ENCODE measurements at places on chromosomes 3 and 15.

GRCh38 chr3:193943851-193944517, 192.0 kb upstream of the HES1 start:
- no peak for DNase-seq

GRCh38 chr15:90550919-90551318, 21.2 kb downstream of the CRTC3 start:
- no peak for DNase-seq

- DNase-seq: no peak
Measured at GRCh38 chr15:57920911-57921310, 144.6 kb downstream of the ALDH1A2 start.

- no peak for DNase-seq
Measured at GRCh38 chr3:42739401-42740158, 33.5 kb downstream of the CCDC13 start.

DNA sequence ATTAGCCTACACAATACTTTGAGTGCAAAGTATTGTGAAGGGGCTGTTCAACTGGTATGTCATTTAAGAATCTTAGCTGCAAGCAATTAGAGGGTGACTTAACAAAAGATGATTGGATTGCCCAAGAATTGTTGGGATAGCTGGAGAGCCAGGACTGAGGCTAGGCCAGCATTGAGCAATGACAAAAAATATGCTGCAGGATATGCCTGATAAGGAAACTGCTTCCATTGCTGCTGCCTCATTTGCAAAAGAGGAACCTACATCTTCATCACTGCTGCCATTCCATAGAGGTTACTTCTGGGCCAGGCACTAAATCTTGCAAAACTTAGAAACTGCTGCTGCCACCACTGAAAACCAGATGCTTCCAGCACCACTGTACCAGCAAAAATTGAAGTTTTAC, 108.0 kb upstream of the TBC1D5 start:
- no peak for DNase-seq

GRCh38 chr3:66483006-66483405, 17.8 kb downstream of the LRIG1 start:
- DNase-seq: peak; percentile 61

- DNase-seq: no peak
Measured at GRCh38 chr3:138498991-138499390, 64.6 kb downstream of the ESYT3 start.

DNA sequence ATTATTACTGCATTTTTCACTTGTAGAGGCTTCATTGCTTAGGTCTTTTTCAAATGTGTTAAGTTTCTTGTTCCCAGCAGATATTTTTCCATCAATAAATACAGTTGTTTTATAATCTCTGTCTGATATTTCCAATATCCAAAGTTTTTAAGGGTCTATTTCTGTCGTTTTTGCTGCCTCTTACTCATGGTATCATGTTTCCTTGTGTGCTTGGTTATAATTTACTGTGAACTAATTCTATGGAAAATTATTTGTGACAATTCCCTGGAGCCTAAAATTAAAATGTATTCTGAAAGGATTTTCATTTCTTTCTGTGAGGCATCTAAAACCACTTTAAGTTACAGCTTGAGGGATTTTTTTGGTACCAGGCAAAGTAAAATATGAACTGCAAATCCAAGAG, 17.5 kb downstream of the TBC1D5 start:
- DNase-seq: no peak

DNA sequence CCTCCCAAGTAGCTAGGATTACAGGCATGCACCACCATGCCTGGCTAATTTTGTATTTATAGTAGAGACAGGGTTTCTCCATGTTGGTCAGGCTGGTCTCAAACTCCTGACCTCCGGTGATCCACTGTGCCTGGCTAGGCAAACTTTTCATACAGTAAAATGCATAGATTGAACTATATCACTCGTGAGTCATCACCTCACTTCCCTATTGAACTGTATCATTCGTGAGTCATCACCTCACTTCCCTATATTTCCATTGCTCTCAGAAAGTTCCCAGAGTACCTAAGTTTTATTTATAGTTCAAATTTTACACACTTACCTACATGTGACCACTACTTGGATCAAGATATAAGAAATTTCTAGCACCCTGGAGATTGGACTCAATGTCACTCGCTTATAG, 73.6 kb upstream of the ACAD9 start:
- DNase-seq: no peak

- DNase-seq: no peak
Measured at GRCh38 chr3:152243301-152243711, 25.4 kb upstream of the MBNL1 start.

GRCh38 chr3:128001576-128001975, 50.7 kb upstream of the SEC61A1 start:
- DNase-seq: no peak

DNA sequence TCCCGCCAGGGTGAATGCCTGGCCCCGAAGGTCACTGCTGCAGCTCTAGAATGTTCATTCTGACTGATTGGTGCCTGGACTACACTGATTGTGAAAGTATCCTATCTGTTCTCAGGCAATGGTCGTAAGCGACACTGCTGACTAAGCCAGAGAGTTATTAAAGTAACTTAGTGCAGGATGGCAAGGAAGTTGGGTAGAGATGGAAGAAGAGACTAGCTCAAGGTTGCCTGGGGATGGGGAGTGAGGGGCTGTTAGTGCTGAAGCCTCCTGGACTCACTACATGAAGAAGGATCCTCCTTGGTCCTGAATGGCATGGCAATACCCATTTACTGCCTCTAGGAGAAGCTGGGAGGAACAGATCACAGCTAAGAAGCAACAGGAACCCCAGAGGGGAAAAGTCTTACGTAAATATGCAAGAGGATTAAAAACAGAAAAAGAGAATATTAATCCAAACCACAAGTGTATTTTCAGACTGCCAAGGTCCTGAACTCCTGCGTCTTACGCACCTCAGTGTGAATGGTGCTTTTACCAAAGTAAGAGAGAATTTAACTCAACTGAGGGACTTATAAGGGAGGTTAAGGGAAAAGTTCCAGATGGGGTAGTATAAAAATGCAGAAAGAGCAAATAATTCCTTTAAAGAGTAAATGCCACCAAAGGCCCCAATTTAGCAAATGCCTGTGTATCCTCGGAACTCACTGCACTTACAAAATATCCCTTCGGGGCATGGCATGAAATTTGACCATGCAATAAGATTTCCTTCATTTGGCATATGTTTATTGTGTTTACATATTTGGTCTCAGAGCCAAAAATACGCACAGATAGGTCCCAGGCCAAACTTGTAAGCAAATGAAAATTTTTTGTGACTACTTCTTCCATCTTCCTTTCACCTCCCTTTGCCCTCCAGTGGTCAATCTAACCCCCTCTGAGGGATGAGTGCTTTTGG, 64.0 kb upstream of the DGKG start:
- no peak for DNase-seq

DNA sequence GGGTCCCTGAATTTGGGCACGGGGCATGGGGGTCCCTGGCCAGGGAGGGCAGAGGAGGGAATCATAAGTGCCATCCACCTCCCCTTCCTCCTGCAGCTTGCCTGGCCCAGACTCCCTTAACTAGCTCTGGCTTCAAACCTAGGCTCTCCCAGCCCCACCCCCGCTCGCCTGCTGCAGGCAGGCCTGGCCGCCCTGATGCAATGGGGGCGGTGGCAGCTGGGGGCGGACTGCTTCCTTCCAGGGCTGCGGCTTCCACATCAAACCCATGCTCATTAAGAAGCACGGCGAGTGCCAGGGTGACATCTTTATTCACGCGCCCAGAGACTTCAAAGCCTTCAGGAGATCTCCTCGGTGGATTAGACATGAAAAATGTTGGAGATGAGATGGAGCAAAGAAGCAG, 123.1 kb downstream of the TPRA1 start:
- no peak for DNase-seq

GRCh38 chr3:8328967-8329366, 172.7 kb upstream of the LMCD1 start:
- DNase-seq: no peak

DNA sequence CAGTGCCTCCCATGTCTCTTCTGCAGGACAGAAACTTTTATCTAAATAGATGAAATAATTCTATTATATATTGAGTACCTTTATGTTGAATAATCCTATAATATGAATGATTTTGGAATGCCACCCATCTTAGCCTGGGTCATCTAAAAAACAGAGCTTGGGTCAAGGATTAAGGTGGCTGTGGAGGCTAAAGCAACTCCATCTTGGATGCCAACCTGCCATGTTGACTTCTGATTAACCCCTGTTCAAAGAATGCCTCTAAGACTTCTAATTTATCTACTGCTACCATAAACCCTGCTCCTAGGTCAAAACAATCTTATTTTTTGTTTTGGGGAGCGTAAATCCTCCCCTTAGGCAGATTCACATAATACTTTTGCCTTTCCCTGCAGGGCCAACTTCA, 31.5 kb upstream of the C15orf39 start:
- no peak for DNase-seq

DNA sequence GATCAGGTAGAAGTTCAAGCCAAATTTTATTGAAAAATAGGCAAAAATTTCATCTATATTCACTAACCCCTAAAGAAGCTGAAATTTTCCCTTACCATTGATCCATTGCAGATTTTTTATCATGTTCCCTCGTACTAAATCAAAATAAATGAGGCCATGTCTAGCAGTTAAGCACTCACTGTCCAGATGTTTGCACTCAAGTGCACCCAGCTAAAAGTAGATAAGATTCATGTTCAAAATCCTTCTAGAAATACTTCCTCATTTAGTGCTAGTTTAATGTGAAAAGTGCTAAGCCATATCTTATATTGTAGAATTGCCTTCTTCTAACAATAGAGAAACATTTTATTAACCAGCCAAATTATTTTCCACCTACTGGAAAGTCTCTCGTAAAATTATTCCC, 164.7 kb upstream of the UBE2E2 start:
- DNase-seq: no peak

- DNase-seq: no peak
Measured at GRCh38 chr15:72912996-72913395, 129.4 kb upstream of the ADPGK start.

- DNase-seq: no peak
Measured at GRCh38 chr3:66372681-66373350, 128.0 kb downstream of the LRIG1 start.

DNA sequence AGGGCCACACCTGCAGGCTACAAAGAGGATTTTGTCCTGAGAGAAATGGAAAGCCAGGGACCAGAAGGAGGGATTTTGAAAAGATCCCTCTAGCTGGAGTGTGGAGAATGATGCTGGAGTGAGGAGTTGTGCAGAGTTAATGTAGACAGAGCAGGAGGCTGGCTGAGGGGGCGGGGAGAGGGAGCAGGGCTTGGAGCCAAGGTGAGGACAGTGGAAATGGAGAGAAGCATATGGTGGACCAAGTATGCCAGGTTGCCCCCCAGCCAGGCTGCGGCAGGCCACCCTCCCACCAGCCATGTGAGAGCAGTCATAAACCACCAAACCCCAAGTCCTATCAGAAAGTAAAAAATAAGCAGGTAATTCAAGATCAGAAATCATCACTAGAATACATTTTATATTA, 14.7 kb downstream of the RARRES1 start:
- DNase-seq: no peak

- DNase-seq: no peak
Measured at GRCh38 chr3:73568371-73568862, 56.3 kb downstream of the PDZRN3 start.

DNA sequence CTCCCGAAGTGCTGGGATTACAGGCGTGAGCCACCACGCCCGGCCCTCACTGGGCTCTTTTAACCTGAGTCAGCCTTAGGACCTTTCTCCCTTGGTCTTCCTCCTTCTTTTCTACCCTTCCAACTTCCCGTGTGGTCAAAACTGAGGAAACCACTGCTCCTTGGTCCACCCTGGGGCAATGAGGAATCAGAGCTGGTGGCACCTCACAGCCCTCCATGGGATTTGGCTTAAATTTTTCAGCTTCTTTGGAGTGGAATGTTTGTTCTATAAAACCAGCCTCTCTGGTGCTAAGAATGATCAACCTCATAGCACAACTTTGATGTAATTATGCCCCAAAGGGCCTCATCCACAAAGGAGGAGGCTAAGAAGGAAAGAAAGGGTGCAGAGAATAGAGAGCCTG, 76.6 kb upstream of the CFAP20DC start:
- no peak for DNase-seq

DNA sequence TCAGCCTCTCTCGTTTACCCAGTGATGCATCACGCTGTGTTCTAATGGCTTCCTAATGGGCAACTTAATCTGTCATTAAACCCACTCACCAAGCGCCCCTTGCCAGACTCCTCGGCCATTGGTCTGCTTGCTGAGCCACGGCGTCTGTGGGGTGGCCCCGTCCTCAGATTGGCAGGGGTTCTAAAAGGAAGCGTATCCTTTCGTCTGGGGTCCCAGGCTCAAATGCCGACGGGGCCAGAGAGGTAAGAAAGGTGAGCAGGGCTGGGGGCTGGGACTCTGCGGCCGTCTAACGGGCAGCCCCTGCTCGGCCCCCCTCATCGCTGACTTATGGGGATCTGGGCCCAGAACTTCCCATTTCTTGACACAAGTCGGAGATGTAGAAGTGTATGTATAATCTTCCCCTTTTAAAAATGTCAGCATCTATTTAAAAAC, 315.1 kb upstream of the PROK2 start:
- DNase-seq: no peak

DNA sequence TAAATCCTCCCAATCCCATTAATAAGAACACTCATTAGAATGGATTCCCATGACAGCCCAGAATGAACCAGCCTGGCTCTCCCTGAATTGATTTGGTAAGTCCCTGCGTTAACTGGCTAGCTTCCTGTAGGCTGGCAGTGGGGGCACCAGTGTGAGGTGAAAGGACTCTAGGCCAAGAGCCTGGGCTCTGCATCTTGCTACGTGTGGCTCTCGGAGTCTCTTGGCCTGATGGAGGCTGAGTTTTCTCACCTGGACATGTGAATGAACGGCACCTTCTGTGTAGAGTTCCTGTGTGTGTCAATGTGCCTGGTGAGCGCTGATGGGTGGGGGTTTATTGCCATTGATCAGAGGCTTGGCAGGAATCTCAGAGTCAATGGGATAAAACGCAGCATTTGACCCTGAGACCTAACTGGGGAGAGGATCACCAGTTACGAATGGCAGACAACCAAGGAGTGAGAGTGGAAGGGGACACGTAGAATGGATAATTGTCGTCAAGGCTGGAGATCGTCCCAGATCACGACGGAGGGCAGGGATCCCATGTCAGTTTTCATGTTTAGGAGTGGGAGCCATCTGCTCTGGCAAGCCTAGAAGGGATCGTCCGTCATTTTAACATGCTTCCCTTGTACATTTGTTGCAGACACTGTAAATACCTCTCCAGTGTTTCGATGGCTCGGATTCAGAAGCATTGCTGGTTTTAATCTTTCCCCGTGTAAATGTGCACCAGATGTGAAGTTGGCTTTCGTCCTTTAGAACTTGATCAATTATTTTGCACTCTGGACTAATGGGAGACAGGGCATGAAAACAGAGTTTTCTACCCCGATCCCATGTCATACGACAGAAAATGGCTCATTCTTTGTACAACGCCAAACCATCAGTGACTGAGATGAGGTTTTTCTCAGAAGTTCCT, 9.0 kb upstream of the KLF13 start:
- no peak for DNase-seq
